ENCODE measurements at places on chromosomes 13 and 19.

GRCh38 chr13:32446773-32447465, 19.0 kb upstream of the N4BP2L1 start:
- no peak for DNase-seq

GRCh38 chr13:73230716-73231115, 171.9 kb downstream of the KLF5 start:
- no peak for DNase-seq

GRCh38 chr19:54077334-54077733, 3.8 kb downstream of the TARM1 start:
- DNase-seq: no peak

GRCh38 chr19:14978161-14978776, 1.4 kb downstream of the SLC1A6 start:
- DNase-seq: no peak

GRCh38 chr13:59477011-59477410, 686.7 kb downstream of the DIAPH3 start:
- no peak for DNase-seq

- peak; percentile 64 for DNase-seq
These were observed 14.9 kb downstream of the ARID3A start for GRCh38 chr19:940591-941291.

DNA sequence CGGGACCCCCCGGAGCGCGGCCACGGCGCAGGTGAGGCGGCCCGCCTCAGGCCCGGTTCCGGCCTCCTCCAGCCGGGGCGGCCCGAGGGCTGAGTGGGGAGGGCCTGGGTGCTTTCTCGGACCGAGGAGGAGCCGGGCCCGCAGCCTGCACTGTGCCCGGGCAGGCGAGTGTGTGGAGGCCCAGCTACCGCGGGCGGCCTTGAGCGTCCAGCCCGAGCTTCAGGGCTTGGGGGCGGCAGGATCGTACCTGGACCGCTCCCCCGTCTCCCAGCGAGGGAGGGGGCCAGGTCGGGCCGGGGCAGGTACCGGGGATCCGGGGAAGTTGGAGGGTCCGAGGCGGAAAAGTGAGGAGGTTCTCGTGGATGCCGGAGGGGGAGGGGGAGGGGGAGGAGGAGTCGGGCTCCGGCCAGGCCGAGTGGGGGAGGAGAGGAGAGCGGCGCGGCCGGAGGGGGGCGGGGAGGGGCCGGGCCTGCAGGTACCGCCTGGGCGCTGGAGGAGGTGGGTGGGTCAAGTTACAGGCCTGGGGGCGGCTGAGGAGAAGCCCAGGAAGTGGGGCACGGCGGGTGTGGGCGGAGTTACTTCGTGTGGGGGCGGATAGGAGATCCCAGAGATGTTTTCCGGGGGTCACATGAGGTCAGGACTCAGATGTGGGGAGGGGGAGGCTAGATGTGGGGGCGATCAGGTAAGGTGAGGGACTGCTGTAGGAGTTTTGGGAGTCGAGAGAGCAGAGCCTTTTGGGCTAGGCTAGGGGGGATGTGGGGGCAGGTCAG, 545 bp downstream of the NACC1 start:
- DNase-seq: peak; percentile 79

DNA sequence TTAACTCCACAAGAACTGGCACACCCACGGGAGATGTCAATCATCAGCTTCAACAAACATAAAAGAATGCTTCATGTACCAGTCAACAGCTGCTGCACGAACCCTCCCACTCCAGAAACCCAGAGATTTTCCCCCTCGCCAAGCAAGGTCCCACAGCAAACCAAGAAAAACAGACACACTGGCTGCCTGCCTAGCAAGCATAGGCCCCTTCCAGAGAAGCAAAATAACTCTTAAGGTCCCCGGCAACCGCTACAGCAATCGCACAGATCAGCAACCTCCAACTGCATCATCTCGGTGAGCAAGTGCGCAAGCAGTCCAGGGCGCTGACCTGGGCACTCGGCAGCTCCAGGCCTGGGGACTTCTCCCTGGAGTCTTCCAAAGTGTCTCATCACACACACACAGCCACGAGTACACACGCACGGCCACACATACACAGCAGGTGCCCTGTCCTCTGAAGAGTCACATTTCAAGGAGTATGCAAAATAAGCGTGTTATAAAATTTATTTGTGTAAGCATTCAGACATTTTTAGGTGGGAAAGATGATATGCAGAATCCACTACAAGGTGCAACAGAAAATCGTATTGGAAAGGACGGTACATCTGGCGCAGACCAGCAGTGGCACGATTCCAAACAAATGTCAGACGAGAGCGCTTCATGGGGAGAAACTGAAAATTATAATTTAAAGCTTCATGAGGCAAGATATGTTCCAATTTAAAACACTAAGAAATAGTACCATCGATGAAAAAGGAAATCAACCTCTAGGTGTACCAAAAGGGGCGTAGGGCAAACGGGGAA, 125.0 kb downstream of the STK24 start:
- DNase-seq: no peak

DNA sequence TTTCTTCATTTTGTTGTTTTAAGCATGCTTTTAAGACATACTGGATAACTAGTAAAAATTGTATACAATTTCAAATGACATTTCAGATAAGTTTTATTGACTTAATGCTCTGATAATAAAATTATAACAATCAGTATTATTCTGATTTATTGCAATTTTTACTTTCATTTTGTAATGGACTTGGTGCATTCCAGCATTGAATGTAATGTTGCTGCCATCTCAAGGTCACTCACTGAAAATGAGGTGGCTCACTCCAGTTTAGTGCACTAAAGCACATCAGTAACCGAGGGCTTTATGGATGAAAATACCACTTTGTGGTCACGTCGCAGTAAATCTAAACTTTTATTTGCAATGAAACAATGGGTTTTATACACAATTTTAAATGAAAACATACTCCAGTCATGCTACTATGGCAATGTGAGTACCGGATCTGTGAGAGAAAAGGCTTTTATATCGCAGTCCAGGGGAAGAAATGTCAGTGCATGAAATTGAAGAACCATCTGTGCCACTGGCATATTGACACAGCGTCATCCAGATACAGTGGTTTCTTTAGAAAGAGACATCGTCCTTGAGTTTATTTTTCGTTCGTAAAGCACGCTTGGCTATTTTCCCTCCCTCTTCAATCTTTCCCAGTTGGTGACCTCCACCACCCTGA, 20.7 kb upstream of the ZNF507 start:
- DNase-seq: no peak

DNA sequence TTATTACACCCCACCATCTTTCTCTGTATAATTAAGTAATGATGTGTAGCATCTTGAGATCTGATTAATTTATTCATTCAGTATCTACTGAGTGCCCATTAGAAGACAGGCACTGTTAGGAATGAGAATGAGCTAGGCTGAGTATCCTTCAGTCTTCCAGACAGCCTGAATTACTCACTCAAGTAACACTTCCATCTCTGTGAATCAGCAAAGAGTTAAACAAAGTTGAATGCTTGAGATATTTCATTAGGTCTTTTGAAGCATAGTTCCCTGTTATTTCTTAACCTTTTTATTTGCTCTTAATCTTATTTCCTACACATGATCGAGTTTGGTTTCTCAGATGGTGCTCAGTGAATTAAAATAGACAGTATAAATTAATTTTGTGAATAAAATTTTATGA, 413.7 kb downstream of the DCT start:
- no peak for DNase-seq

GRCh38 chr13:24654741-24655140, 25.5 kb upstream of the ATP12A start:
- DNase-seq: no peak

GRCh38 chr19:3441089-3441985, 39.0 kb downstream of the SMIM24 start:
- DNase-seq: no peak

- no peak for DNase-seq
These were observed 190.6 kb downstream of the MZT1 start for GRCh38 chr13:72536714-72537394.

DNA sequence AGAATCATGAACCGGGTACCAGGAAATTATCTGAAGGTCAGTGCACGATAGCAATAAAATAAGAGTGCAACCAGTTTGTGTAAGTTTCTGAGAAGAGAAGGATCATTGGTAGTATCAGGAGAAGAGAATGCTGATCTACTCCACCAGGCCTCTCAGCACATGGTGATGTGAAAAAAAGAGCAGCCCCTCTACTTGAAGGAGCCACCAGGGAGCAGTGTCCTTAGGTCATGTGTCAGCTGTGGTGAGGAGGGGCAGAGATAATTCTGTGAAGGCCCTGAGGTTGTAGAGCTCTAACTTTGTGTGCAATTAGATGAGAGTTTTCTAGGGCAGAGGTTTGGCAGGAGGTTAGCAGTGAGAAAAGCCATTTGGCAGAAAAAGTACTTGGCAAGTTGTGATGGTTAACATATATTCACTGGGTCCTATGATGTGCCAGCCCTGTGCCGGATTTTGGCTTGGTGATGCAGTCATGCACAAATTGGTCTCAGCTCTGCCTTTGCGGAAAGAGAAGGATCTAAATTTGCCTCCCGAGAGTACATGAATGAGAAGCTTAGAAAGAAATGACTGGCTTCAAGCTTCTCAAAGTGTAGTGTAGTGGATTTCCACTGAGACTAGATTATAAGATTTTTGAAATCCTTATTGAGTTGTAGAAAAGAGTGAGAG, 19.2 kb upstream of the ZC3H13 start:
- no peak for DNase-seq

- DNase-seq: no peak
These were observed 55.9 kb upstream of the LATS2 start for GRCh38 chr13:21117104-21117809.

GRCh38 chr19:5680437-5681368, at the start of the genes HSD11B1L and MICOS13:
TSS of gene HSD11B1L (plus strand) at chr19:5681027. CDS start at chr19:5684833, 3,806 bp downstream.
TSS of gene MICOS13 (minus strand) at chr19:5680516. CDS start at chr19:5680486, 30 bp downstream.
- DNase-seq: peak; percentile 99

GRCh38 chr19:43425567-43426392, 11.1 kb downstream of the TEX101 start:
- DNase-seq: no peak

GRCh38 chr19:15234431-15235130, 2.3 kb upstream of the EPHX3 start:
- no peak for DNase-seq

DNA sequence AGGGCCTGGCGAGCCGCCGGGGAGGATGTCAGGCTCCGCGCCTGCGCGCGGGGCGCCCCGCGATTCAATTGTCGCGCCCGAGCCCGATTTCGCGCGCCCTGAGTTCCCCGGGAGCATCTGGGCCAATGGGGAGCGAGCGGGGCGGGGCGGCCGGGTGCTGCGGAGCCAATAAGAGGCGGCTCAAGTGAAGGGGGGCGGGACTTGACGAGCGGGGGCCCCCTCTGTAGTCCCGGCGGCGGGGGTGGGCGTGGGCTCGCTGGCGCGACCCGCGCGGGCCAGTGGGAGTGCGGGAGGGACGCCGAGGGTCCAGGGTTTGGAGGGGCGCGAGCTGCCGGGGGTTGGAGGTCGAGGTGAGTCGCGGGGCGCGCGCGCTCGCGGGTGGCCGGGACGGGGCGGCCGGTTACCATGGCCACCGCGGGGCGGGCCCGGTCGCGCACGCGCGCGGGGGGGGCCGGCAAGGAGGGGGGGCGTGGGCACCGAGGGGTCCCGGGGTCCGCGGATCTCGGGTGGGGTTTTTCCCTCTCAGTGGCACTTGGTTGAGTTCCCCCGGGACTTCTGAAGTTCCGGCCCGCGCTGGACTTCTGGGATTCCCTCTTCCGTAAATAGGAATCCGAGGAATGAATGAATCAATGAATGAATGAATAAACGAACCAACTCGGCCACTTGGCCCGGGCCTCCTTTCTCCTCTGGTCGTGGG, 744 bp downstream of the UHRF1 start:
- DNase-seq: peak; percentile 95

GRCh38 chr13:114080739-114081561, 51.5 kb downstream of the RASA3 start:
- DNase-seq: no peak

GRCh38 chr19:35037716-35038622, 3.6 kb upstream of the HPN start:
- no peak for DNase-seq

DNA sequence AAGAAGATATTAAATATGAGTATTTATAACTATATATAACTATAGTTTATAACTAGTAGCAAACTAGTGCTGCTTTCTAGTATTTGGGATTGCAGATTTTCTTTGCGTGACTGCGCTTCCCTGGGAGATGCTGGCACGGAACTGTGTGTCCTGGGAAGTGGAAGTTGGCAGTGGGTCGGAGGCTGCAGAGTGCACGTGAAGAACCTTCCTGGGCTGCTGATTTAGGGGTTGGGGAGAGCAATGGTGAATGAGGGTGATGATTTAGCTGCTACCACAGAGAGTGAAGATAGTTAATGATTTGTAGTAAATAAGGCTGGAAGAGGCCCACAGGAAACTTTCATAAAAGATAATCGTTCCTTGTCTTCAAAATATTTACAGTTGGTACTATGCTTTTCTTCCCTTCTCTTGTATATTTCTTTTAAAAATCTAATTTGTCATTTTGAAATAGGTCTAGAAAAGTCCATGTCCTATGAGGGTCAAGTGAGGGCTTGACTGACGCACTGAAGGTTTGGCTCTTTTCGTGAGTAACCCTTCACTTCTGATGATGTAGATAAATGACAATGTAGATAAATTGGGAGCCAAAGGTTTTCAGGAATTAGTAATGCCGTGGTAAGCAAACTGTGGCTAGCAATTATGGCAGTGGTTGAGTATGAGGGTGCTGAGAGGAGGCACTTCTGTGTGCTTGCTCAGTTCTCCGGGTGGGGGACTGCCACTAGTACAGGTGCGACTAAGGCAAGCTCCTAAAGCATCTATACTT, 3.0 kb upstream of the NAA16 start:
- no peak for DNase-seq

DNA sequence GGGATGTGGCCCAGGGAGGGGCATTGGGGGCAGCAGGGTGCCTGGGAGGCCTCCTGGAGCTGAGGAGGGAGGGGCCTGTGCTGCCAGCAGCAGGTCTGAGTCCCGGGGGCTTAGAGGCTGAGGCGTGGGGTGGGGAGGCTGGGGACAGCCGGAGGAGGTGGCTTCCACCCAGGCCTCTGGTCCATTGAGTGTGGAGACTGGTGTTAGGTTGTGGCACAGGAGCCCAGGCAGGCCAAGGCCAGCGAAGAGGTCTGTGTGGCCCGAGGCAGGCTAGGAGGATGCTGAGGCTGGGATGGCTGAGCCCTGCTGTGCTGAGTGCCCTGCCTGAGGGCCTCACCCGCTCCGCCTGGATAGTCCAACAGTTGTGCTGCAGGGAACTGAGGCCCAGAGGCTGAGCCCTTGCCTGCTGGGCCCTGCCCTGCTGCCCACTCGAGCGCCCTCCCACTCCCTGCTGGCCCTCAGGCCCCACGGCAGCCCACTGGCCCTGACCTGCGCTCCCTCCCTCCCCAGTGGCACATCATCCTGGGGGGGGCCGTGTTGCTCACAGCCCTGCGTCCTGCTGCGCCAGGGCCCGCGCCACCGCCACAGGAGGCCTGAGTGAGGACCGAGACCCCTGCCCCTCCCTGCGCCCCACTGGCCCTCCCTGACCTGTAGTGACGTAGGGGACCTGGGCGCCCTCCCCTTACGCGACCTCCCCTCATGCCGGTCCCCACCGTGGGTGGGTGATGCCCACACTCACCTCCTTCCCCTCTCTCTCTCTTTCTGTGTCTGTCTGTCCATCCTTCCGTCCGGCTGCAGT, 4.9 kb upstream of the GARIN5A start:
- no peak for DNase-seq

- peak; percentile 40 for DNase-seq
These were observed 24.1 kb downstream of the SLC25A30 start for GRCh38 chr13:45393941-45394570.

GRCh38 chr13:67971291-67971690, 741.2 kb upstream of the PCDH9 start:
- DNase-seq: no peak

Data from stimulated activated CD8-positive, alpha-beta memory T cell treated with anti-CD3 and anti-CD28 coated beads, Interleukin-4, amount 100 ng/mL, for 48 hours (primary cell).